ENCODE measurements at places on chromosomes 7 and 10. TPM values are rescaled to one million over a fixed set of nuclear protein-coding genes. Genes with fewer than 3 reads are reported as not detected.

Gene TRIL
- total RNA-seq: 5.1 TPM

Gene IQCE
- total RNA-seq: 6.5 TPM

Gene SPDYE1
- not detected for total RNA-seq

Gene SFRP4
- total RNA-seq: not detected

Gene ABCC2
- total RNA-seq: 0.45 TPM

Gene NKX1-2
- 37.0 TPM for total RNA-seq

Gene EBLN1
- total RNA-seq: not detected

Gene FBXL13
- 2.5 TPM for total RNA-seq

Gene MAGI2
- total RNA-seq: 26.4 TPM

Gene SNCG
- total RNA-seq: 4.0 TPM

Gene NPSR1
- total RNA-seq: not detected

Gene SUN3
- 0.52 TPM for total RNA-seq

Gene HABP2
- not detected for total RNA-seq

Gene ACTA2
- total RNA-seq: 2.4 TPM

Gene TMEM273
- total RNA-seq: not detected

Gene GPR85
- total RNA-seq: 0.35 TPM

Gene LIPJ
- 0.14 TPM for total RNA-seq

Gene KAZALD1
- total RNA-seq: 1.2 TPM

Gene STEAP1B
- total RNA-seq: 13.9 TPM

All from GM23338 (cell line).